ENCODE measurements at places on chromosomes 5 and 9.

GRCh38 chr9:97543561-97543960 is 42.1 kb downstream of the TMOD1 start:
- no peak for DNase-seq

GRCh38 chr9:88425538-88425950 is 37.3 kb downstream of the SPIN1 start:
- DNase-seq: no peak

GRCh38 chr5:5347442-5347841 is 75.0 kb upstream of the ICE1 start:
- DNase-seq: no peak

- DNase-seq: no peak
These were observed 163.8 kb upstream of the TBC1D2 start for GRCh38 chr9:98419260-98419603.

DNA sequence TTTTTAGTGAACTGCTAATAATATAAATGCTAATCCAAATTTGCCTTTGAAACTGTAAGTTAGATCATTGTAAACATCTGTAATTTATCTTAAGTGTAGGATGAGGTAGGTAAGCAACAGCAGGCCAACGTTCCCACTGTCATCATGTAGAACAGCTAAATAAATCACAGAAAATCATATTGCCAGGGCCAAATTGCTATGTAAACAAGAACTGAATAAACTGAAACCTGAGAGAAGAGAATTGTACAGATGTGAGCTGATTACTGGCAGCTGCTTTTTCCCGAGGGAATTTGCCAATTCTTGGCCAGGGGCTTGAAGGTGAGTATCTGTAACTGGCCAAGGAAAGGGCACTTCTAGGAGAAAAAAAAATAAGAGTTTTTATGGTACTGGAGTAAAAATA is 97.6 kb downstream of the CDH10 start:
- no peak for DNase-seq

DNA sequence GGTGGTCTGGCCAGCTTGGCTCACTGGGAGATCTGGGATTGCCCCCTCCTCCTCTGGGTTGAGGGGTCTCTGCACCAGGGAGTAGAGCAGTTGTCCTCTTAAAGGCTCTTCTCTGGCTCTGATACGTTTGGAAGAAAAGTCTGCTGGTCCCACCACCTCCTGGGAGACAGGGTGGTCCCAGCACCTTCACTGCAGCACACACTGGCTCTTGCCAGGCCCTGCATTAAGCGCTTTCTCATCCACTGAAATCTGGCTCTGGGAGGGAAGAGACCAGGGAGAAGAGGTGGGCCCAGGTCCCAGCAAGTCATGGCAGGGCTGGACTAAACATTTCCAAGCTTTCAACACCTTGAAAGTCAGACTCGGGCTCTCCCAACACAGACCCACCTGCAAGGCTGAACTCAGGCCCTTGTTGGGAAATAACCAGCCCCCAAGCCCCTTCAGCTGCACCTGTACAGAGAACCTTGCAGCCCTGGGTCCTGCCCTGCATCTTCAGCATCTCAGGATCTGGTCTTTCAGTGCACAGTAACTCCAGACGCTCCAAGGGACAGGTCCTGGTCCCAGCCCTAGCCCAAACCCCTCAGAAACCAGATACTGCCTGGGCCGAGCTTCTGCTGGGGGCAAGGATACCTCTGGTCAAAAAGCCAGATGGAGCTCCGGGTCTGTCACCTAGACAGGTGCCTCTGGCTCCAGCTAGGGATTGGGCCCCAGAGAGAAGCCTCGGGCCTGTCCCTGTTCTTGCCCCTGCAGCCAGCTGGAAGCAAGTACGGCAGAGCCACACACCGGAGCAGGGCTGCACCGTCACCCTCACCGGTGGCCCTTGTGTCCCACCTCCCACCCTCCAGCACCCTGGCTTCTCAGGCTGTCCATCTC is 134.5 kb downstream of the DAB2IP start:
- no peak for DNase-seq

- DNase-seq: no peak
These were observed 12.2 kb downstream of the RNF130 start for GRCh38 chr5:180059326-180059725.

- DNase-seq: no peak
These were observed 175.0 kb upstream of the ISL1 start for GRCh38 chr5:51208296-51208695.

DNA sequence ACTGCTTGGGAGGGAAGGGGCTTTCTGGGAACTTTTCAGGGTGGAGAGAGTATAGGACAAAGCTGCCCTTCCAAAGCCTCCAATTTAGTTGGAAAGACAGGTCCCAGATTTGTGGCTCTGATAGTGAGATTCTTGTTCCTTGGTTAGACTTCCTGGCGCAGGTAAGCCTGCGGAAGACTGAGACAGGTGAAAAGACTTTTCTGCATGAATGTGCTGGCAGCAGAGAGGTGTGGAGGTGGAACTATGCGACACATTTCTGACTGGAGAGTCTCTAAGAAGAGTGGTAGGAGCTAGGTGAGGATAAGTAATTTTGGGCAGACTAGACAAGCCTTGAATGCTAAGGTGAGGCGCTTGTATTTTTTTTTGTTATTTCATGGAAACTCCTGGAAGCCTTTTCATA is 29.9 kb downstream of the NANS start:
- DNase-seq: no peak

DNA sequence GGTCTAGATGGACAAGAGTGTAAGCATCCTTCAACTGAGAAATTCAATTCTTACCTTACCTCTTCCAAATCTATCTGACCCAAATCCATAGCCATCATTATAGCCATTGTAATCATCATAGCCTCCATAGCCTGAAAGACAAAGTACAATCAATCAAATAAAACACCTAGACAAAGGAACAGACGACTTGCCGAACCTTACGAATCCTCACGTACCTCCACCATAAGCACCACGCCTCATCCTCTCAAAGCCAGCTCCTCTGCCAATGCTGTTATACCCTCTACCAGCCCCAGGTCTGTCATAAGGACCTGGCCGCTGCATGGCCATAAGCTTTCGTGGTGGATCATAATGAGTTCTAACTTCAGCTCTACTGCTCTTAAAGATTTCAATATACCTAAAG is 5.5 kb downstream of the HNRNPH1 start:
- no peak for DNase-seq

DNA sequence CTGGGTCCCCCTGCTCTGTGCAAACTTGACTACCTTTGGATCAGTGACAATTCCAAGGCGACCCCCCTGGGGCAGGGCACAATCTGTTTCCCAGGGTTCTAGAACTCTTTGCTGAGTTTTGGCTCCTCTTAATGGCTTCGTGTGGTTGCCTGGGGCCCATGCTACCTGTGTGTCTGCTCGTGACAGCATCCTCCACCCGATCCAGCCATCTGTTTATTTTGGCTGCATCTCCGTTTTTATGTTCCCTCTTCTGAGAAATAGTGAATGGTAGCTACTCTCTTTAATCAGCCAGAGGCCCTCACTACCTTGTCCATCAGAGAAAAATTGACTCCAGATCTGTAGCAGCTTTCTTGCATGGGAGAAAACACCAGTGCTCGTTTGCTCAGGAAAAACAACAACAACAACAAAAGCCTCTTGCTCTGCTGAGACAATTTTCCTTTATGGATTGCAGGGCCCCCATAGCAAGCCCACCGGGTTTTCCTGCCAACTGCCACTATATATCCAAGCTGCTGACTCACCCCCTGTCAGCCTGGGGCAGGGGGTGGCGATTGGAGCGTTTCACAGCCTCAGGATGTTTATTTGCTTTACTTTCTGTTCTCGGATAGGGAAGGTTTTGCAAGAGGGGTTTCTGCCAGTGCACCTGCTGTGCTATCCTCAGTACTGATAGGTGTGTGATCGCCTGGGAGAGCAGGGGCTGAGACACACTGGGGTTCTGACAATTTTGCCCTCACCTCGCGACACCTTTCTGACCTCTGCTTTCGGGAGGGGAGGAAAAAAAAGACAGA is 607.8 kb downstream of the BNC2 start:
- peak; percentile 60 for DNase-seq

DNA sequence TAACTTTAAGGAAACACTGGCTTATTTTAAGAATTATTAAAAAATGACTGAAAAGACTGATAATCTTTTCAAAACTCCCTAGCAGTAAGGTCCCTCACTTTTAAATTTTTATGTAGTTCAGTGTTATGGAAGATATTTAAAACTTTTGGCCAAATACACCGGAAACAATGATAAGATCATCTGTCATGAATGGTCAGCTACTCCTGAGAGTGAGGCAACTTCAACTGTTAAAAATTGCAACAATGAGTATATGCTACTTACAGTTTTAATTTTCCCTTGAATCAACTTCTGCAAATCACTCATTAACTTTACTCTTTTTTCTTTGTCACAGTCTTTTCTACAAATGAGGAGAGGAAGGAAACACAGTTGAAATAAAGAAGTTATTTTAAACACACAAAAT is 10.8 kb downstream of the PUM3 start:
- DNase-seq: no peak

- no peak for DNase-seq
These were observed 137.8 kb downstream of the SPOCK1 start for GRCh38 chr5:137361280-137361679.

DNA sequence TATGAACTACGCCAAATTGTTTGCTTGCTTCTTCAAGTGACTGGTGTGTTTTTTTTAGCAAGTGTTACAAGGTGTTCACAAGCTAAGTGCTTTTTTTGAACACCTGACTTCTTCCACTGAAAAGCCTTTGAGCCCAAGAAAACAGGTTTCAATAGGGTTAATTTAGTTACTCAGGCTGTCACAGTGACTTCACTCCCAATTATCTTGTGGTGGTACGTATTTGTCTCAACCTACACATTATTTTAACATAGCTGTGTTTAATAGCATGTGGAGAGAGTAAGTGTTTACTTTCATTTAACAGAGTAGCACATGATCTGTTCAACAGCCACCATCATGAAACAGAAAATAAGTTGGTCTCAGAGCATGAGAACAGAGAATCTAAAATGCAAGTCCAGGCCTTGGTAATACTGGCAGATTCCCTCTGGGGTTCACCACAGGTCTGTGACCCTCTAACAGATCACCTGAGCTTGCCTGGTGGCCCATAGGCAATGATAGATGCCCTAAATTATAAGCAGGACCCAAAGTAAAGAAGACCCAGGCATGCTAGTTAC is 267.7 kb upstream of the SMARCA2 start:
- no peak for DNase-seq

- no peak for DNase-seq
These were observed 283.7 kb downstream of the CRB2 start for GRCh38 chr9:123639743-123640142.
